ENCODE measurements at places on chromosomes 4 and X.
A peak's percentile ranks its signal among the peaks of the same experiment; 100 is the strongest.

DNA sequence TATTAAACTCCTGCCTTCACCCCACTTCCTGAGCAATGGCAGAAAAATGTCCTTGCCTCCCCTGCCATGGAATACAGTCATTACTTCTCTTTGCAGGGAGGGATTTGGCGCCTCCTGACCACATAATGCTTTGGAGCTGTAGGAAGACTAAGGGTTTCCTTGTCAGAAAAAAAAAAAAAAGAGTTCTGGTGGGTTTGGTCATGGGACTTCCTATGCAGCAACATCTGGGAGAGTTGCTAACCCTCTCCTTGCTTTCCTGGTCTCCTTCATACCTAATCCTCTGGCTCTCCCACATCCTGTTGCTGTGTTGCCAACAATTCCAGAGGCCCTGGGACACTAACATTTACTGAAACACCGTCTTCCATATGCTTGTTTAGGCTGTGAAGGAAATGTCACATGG is 75.1 kb upstream of the MBNL3 start:
- no peaks in the 10 kb centered on the region for H3K36me3 ChIP-seq
- H3K27me3 ChIP-seq = no peaks in the 10 kb centered on the region
- H3K4me3 ChIP-seq = no peak overlapping the region
- no peak overlapping the region for H3K27ac ChIP-seq
- H3K4me1 ChIP-seq = peaks cover 28% of the 10 kb centered on the region

- no peaks in the 10 kb centered on the region for H3K4me1 ChIP-seq
- H3K36me3 ChIP-seq = no peaks in the 10 kb centered on the region
- H3K27ac ChIP-seq = no peak overlapping the region
- H3K4me3 ChIP-seq = no peak overlapping the region
Observed at GRCh38 chr4:164373021-164373420, 380.9 kb upstream of the SMIM31 start.

DNA sequence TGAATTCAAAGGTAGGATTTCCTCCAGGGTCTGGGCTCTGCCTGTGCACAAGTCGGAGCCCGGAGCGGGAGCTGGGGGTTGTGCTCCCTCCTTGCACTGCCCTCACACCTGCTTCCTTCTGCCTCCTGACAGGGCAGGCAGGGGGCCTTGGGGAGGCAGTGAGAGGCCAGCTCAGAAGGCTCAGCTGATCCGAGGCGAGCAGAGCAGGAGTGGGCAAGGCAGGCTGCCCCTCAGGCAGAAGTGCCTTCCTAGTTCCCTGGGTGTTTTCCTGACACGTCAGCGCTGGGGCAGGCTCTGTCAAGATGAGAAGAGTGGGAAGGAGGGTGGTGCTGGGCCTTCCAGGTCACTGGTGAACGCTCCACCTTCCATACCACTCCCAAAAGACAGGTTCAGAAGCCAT is 5.5 kb upstream of the IRAK1 start:
- no peak overlapping the region for H3K27ac ChIP-seq
- no peak for DNase-seq
- H3K4me3 ChIP-seq = no peak overlapping the region
- no peaks in the 10 kb centered on the region for H3K27me3 ChIP-seq
- H3K4me1 ChIP-seq = peaks cover 37% of the 10 kb centered on the region

GRCh38 chrX:32026772-32027171 is 954.9 kb upstream of the FTHL17 start:
- no peaks in the 10 kb centered on the region for H3K4me1 ChIP-seq
- H3K27ac ChIP-seq = no peak overlapping the region
- no peak overlapping the region for H3K4me3 ChIP-seq

GRCh38 chrX:119790977-119791436 is 423 bp downstream of the RPL39 start:
- H3K4me3 ChIP-seq = peak overlapping the region; percentile 77
- H3K36me3 ChIP-seq = peaks cover 18% of the 10 kb centered on the region
- no peaks in the 10 kb centered on the region for H3K27me3 ChIP-seq
- peak; percentile 30 for DNase-seq
- peaks cover 38% of the 10 kb centered on the region for H3K4me1 ChIP-seq

DNA sequence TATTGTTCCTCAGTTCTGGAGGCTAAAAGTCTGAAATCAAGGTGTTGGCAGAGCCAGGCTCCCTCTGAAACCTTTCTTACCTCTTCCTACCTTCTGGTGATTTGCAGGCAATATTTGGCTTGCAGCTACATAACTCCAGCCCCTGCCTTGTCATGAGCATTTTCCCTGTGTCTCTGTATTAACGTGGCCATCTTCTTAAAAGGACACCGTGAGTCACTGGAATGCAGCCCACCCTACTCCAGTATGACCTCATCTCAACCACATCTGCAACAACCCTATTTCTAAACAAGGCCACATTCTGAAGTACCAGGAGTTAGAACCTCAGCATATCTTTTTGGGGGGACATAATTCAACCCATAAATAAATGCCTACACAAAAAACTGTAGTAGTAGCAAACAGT is 40.7 kb downstream of the FANCB start:
- no peak for DNase-seq
- no peak overlapping the region for H3K4me3 ChIP-seq
- no peaks in the 10 kb centered on the region for H3K4me1 ChIP-seq

- H3K27ac ChIP-seq = peak within 1 kb of the TSS; percentile 74
- H3K4me3 ChIP-seq = peak within 1 kb of the TSS; percentile 80
- no peaks in the 10 kb centered on the region for H3K27me3 ChIP-seq
- H3K36me3 ChIP-seq = no peaks in the 10 kb centered on the region
Observed at GRCh38 chr4:48016141-48017107, at the start of the genes CNGA1 and NIPAL1. TSS of gene CNGA1 (minus strand) at chr4:48016681. CDS start at chr4:47952689, 63,992 bp downstream. TSS of gene NIPAL1 (plus strand) at chr4:48016772. CDS start at chr4:48016840, 68 bp downstream.

DNA sequence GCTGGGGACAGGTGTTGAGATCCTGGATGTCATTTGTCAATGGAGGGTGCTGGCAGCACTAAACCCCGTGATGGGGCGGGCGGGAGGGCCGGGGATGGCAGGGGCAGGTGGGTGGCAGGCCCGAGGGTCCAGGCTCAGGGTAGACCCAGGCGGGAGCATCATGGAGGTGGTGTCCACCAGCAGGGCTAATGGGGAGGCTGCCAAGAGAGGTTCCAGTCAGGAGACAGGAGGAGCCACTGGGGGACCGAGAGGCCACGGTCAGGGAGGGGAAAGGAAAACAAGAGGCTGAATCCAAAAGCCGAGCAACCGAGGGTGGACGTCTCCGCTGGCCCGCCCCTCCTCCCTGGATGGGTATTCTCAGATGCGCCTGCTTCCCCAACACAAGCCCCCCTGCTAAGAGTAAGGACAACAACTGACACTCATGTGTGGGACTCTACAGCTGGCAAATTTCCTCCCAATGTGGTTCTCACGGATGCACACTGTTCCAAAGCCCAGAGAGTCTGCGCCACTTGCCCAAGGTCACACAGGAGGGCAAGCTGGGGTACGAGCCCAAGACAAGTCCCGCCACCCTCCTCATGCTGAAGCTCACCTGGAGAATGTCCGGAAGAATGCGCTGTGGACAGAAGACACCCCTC is 132.0 kb downstream of the CPZ start:
- H3K27me3 ChIP-seq = peaks cover 9% of the 10 kb centered on the region
- H3K4me1 ChIP-seq = no peaks in the 10 kb centered on the region
- H3K27ac ChIP-seq = no peak overlapping the region
- no peak overlapping the region for H3K4me3 ChIP-seq
- no peak for DNase-seq
- H3K36me3 ChIP-seq = no peaks in the 10 kb centered on the region

GRCh38 chr4:18394656-18395055 is 373.1 kb upstream of the LCORL start:
- no peaks in the 10 kb centered on the region for H3K27me3 ChIP-seq
- no peaks in the 10 kb centered on the region for H3K4me1 ChIP-seq
- no peak overlapping the region for H3K27ac ChIP-seq
- no peak overlapping the region for H3K4me3 ChIP-seq

DNA sequence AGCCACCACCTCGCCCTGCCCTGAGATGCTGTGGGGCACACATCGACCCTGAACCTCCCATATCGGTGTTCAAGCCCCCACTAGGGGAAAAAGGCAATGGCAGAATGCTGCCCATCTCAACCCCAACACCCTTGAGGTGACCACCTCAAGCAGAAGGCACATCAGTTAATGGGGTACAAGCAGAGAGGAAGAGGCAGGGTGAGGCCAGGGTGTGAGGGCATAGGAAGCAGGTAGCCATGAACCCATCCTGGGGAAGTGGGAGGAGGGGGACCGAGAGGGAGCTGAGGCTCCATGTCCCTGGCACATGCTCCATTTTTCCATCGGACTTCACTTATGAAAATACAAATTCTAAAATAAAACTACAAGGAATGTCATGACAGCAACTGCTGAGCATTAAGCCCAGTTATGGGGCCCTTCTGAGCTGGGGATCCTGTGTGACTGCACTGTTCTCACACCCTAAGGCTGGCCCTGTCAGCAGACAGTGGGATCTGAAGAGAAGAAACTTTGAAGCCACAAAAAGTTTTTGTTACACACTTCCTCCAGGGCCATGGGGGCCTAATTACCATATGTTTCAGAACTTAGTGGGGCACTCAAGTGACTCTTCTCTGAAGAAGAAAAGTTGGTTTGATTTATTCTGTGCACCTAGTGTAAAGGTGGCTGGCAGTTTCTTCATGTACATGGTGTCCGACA is 68.2 kb upstream of the FAM241A start:
- no peaks in the 10 kb centered on the region for H3K27me3 ChIP-seq
- H3K36me3 ChIP-seq = no peaks in the 10 kb centered on the region
- no peak for DNase-seq
- H3K4me1 ChIP-seq = peaks cover 2% of the 10 kb centered on the region

DNA sequence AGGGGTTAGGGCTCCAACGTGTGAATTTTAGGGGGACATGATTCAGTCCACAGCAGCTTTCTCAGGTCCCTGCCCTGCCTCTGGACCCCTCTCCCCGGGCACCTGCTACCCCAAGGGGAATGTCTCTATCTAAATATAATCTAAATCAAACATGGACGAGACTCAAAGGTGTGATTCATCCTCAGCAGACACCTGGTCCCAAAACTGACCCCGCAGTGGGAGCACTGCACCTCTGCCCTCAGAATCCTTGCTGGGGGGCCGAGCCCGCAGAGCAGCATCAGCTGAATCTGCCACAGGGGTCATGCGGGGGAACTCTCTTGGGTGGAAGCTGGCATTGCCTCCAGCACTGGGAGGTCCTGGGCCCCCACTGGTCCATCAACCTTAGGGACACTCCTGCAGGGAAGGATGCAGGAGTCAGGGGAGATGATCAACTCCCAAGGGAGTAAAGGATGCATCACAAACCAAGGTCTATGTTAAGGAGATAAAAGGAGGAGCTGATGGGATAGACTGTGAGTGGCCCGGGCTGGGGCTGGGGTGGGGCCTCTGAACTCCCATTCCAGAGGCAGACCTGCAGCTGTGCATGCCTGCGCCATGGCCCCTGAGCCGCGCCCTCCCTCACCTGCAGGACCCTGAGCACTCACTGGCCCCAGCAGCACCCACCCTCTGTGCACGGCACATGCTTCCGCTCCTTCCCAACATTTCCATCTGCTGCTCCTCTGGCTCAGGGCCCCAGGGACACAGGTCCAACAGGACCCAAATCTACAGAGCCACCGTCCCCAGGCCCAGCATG is 54.0 kb downstream of the ADRA2C start:
- DNase-seq = no peak
- peak overlapping the region; percentile 67 for H3K27ac ChIP-seq
- H3K4me3 ChIP-seq = no peak overlapping the region
- H3K4me1 ChIP-seq = peaks cover 81% of the 10 kb centered on the region
- H3K27me3 ChIP-seq = no peaks in the 10 kb centered on the region
- no peaks in the 10 kb centered on the region for H3K36me3 ChIP-seq

DNA sequence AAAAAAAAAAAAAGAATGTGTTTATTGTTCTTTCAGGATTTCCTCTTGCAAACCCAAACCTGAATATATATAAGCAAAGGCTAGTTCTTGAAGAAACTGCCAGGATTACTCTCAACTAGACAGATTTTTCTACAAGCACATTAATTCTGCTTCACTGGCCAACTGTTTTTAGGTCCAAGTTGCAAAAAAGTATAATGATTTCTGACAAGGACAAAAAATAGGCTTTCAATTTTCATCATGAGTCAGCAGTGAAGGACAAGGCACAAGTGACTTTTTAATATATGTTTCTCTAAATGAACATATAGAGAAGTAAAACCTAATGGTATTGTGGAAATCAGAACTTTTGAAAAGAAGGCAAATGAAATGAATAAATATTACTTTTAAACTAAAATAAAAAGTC is 73.7 kb downstream of the ELOVL6 start:
- no peak overlapping the region for H3K27ac ChIP-seq
- no peak overlapping the region for H3K4me3 ChIP-seq
- H3K27me3 ChIP-seq = no peaks in the 10 kb centered on the region
- no peaks in the 10 kb centered on the region for H3K4me1 ChIP-seq

DNA sequence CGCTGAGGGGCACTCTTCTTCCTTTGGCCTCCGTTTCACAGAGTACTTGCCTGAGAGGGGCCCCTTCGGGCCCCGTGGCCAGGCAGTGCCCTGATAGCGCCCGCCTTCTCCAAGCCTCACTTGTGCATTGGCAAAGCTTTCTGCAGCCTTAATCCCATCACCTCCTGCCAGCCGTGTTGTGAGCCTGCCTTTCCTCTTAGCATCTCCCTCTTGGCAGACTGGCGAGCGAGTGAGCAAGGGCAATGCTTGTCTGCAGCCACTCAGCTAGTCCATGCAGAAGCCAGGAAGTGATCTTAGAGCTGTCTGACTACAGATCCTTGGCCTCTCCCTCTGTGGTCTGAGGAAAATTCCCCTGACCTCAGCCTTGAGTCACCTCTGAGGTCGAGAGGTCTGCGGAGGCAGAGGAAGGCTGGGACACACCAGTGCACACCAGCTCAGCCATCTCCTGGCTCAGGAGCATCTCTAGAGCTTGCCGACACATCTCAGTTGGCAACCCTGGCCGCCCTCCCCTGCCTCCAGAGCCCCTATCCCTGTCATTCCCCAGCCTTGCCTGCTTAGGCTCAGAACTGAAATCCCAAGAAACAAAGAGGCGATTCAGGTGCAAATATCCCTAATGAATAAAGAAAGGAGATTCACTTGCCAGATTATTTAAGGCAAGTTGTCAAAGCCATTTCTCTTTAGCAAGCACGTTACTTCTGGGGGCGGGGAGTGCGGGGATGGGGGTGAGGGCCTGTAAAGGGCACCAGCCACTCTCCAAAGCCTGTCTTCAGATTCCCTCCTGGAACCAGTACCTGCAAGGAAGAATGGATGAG is 143.5 kb upstream of the MAMLD1 start:
- no peak for DNase-seq
- no peaks in the 10 kb centered on the region for H3K36me3 ChIP-seq
- no peaks in the 10 kb centered on the region for H3K27me3 ChIP-seq

GRCh38 chr4:183347566-183347965 is 25.3 kb upstream of the CLDN24 start:
- no peaks in the 10 kb centered on the region for H3K36me3 ChIP-seq
- H3K4me1 ChIP-seq = no peaks in the 10 kb centered on the region
- no peak overlapping the region for H3K27ac ChIP-seq

DNA sequence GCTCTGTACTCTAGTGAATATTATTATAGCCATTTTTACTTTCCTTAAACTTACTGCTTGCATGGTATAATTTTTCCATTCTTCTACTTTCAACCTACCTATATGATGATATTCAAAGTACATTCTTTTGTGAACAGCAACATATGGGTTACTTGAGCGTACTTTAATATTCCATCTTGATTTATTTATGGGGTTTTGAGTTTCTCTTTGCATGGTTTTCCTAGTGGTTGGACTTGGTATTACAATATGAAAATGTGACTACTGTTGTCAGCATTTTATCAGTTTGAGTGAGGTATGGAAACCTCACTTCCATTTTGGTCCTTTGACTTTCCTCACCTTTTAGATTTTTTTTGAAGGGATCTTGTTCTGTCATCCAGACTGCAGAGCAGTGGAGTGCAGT is 35.9 kb downstream of the ADGRG4 start:
- DNase-seq = no peak
- H3K27me3 ChIP-seq = no peaks in the 10 kb centered on the region
- H3K4me3 ChIP-seq = no peak overlapping the region
- no peaks in the 10 kb centered on the region for H3K36me3 ChIP-seq
- no peaks in the 10 kb centered on the region for H3K4me1 ChIP-seq

Measured in HepG2 (cell line).